ENCODE measurements at places on chromosomes 13 and 19. TPM values are rescaled to one million over a fixed set of nuclear protein-coding genes. Genes with fewer than 3 reads are reported as not detected.

KLK6 gene
- total RNA-seq: not detected

CPAMD8 gene
- not detected for total RNA-seq

PTPRH gene
- total RNA-seq: 38.1 TPM

ATP1A3 gene
- total RNA-seq: 1.2 TPM

ZNF667 gene
- total RNA-seq: 4.1 TPM

MEF2B gene
- not detected for total RNA-seq

APOC4 gene
- total RNA-seq: not detected

CLIP3 gene
- 0.34 TPM for total RNA-seq

ZNF71 gene
- 5.8 TPM for total RNA-seq

FCHO1 gene
- 0.85 TPM for total RNA-seq

SETDB2 gene
- total RNA-seq: 40.3 TPM

TMEM190 gene
- not detected for total RNA-seq

GRIN3B gene
- total RNA-seq: not detected

TEX101 gene
- not detected for total RNA-seq

LGI4 gene
- total RNA-seq: not detected

ERICH6B gene
- not detected for total RNA-seq

CACNG6 gene
- not detected for total RNA-seq

CYP2B6 gene
- not detected for total RNA-seq

GFY gene
- total RNA-seq: not detected

STAP2 gene
- 3.1 TPM for total RNA-seq

CFD gene
- total RNA-seq: 1.4 TPM

GZMM gene
- 0.21 TPM for total RNA-seq

Data from SK-MEL-5 (cell line).